Right lobe of liver (tissue), 6 donors: ENCODE measurements at places on chromosomes 5 and 9. TPM values are rescaled to one million over a fixed set of nuclear protein-coding genes. Genes with fewer than 3 reads are reported as not detected.

GRCh38 chr5:131457193-131457592, 177.8 kb downstream of the RAPGEF6 start:
- H3K27me3 ChIP-seq, result no peaks in the 10 kb centered on the region
- H3K27ac ChIP-seq, result no peak overlapping the region
- H3K4me3 ChIP-seq, result no peak overlapping the region
- H3K36me3 ChIP-seq, result peaks cover 4% of the 10 kb centered on the region

DNA sequence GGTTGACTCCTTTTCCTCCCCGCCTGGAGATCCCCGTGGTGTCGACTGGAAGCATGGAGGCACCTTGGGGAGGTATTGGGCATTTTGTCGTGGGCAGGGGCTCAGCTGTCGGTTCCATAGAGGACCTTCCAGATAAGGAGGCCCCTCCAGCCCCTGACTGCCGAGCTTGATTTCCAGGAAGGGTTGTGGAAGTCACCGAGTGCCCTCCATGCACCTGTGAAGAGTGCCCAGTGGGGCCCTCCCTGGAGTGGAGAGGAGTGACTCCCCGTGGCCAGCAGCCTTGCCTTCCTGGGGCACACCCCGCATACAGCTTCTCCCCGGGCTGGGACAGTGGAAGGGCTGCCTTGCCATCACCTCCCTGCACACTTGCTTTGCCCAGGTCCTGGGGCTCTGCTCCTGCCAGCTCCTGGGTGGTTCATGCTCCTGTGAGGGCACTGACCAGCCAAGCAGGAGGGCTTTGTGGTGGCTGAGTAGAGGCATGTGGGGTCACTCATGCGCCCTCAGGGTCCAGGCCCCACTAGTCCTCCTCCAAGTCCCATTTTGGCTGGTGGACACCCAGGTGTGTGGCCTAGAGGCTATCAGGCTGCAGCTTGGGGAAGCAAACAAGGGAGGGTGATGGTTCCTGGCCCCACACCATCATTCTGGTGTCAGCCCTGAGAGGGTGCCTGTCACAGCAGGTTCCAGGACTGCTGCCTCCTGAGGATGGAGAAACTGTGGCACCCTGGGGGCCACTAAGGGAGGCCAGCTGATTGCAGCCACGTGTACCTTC, 133.0 kb downstream of the WNK2 start:
- no peaks in the 10 kb centered on the region for H3K27me3 ChIP-seq
- H3K4me1 ChIP-seq, result peaks cover 6% of the 10 kb centered on the region
- no peak overlapping the region for H3K27ac ChIP-seq
- no peaks in the 10 kb centered on the region for H3K36me3 ChIP-seq
- H3K4me3 ChIP-seq, result no peak overlapping the region
- DNase-seq, result no peak

DNA sequence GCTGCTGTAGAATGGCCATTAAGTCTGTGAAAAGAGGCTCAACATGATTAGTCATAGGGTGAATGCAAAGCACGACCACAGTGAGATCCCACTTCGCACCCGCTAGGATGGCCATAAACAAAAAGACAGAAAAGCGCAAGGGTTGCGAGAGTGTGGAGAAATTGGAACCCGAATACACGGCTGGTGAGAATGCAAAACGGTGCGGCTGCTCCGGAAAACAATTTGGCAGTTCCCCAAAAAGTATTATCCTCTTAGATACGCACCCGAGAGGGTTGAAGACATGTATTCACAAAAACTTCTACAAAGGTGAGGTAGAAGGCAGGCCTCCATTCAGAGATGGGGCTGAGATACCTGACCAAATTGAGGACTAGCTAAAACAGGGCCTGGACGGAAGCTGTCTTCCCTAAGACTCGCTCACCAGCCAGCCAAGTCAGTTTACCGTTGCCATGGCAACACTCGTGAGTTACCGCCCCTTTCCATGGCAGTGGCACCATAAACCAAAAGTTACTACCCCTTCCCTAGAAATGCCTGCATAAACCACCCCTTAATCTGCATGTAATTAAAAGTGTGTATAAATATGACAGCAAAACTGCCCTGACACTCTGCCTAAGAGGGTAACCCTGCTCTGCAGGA, 726 bp upstream of the PSMB7 start:
- no peak overlapping the region for H3K4me3 ChIP-seq
- H3K36me3 ChIP-seq, result peaks cover 11% of the 10 kb centered on the region
- peaks cover 5% of the 10 kb centered on the region for H3K4me1 ChIP-seq
- H3K27ac ChIP-seq, result no peak overlapping the region
- no peak for DNase-seq

- H3K4me1 ChIP-seq, result no peaks in the 10 kb centered on the region
- H3K4me3 ChIP-seq, result no peak overlapping the region
- DNase-seq, result no peak
- H3K36me3 ChIP-seq, result no peaks in the 10 kb centered on the region
- H3K27ac ChIP-seq, result no peak overlapping the region
Measured at GRCh38 chr5:143101121-143101520, 302.4 kb downstream of the NR3C1 start.

GRCh38 chr5:181098762-181099601, 32.0 kb downstream of the OR2V1 start:
- H3K4me3 ChIP-seq, result no peak overlapping the region
- H3K36me3 ChIP-seq, result no peaks in the 10 kb centered on the region
- no peak overlapping the region for H3K27ac ChIP-seq
- DNase-seq, result no peak

DNA sequence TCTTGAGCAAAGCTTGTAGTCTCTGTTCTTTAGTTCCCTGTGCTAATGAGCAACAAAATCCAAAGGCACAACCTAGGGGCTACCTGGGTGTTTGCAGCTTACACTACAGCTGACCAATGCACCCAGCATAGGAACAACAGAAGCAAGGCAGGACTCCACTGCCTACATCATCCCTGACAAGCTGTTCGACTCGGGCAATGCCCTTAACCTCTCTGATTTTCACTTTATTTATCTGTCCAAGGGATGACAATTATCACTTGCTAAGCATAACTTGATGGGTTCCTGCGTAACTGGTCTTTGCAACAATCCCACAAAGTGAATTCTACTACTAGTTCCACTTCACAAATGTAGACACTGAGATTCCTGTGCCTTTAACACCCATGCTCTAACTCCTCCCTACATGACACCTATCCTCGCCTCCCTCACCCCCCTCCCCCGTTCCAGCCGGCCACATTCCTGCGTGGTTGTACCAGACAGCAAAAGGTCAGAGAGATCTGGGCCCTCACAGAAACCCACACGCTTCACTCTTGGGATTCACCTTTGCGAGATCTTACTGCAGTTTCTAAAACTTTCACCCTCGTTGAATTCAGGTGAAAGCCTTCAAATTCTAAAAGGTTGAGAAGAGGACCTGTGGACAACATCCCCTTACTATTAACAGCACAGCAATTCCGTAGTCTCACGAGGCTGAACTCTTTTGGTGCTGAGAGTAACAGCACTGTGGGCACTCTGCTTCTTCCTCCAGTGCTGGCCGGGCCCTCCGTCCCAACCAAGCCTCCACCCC, 995 bp downstream of the IPPK start:
- no peak for DNase-seq
- H3K4me3 ChIP-seq, result peak overlapping the region; percentile 93
- H3K27me3 ChIP-seq, result no peaks in the 10 kb centered on the region
- no peaks in the 10 kb centered on the region for H3K4me1 ChIP-seq

DNA sequence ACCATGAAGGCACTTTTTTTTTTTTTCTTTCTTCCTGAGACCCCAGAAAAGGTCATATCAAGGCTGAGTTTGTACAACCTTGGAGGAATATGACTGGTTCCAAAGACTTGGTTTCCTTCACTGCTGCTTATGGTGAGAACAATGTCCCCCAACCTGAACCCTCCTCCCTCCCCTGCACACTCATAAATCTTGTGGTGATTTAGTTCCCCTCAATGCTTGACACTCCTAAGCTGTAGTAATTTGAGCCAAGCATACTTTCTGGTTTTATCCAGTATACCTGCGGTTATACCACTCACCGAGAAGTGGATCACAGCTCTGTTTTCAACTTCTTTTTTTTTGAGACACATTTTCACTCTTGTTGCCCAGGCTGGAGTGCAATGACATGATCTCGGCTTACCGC, 149.9 kb upstream of the KLF4 start:
- H3K4me3 ChIP-seq, result no peak overlapping the region
- no peaks in the 10 kb centered on the region for H3K4me1 ChIP-seq
- H3K27ac ChIP-seq, result peak overlapping the region; percentile 61
- DNase-seq, result no peak

- no peaks in the 10 kb centered on the region for H3K27me3 ChIP-seq
- no peaks in the 10 kb centered on the region for H3K4me1 ChIP-seq
- H3K27ac ChIP-seq, result peak overlapping the region; percentile 66
Measured at GRCh38 chr9:81562231-81563019, 126.9 kb downstream of the TLE1 start.

DNA sequence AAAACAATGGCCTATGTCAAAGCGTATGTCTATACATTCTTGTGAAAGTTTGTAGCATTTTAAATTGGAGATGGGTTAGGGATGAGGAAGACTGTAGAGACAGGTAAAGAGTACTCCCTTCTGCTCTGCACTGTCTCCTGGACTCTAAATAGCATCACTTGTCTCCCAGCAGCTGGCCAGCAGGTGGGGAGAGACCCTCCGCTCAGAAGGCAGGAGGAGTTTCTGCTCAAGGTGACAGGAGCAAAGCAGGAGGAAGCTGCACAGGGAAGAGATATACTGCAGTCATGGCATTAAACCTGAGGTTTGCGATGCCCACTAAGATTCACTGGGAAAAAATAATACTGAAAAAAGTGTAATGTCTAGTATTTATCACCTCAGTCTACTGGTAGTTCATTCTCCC, 10.7 kb upstream of the ASTN2 start:
- H3K36me3 ChIP-seq, result no peaks in the 10 kb centered on the region
- H3K27me3 ChIP-seq, result no peaks in the 10 kb centered on the region
- H3K4me3 ChIP-seq, result no peak overlapping the region
- no peak for DNase-seq
- no peak overlapping the region for H3K27ac ChIP-seq
- no peaks in the 10 kb centered on the region for H3K4me1 ChIP-seq

DNA sequence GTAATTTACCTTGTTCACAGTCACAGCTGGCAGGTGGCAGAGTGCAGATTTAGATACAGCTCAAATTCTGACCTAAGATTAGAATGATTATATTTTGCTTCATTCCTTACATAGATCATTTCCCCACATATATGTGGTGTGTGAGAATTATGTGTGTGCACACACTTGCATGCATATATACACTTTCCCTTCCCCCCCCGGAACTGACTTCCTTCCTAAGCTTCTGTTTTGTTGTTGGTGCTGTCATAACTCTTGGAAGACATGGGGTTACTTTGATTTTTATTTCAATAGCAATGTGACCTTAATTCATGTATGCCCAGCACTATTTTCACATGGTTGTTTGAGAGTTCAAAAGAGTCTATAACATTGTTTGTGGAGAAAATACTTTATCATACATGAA, 112.8 kb downstream of the CMYA5 start:
- H3K27ac ChIP-seq, result no peak overlapping the region
- no peak overlapping the region for H3K4me3 ChIP-seq
- DNase-seq, result no peak
- no peaks in the 10 kb centered on the region for H3K36me3 ChIP-seq
- no peaks in the 10 kb centered on the region for H3K4me1 ChIP-seq
- no peaks in the 10 kb centered on the region for H3K27me3 ChIP-seq

GRCh38 chr9:132744881-132745755, 74.9 kb downstream of the GTF3C4 start:
- H3K4me1 ChIP-seq, result no peaks in the 10 kb centered on the region
- DNase-seq, result no peak
- no peak overlapping the region for H3K4me3 ChIP-seq

DNA sequence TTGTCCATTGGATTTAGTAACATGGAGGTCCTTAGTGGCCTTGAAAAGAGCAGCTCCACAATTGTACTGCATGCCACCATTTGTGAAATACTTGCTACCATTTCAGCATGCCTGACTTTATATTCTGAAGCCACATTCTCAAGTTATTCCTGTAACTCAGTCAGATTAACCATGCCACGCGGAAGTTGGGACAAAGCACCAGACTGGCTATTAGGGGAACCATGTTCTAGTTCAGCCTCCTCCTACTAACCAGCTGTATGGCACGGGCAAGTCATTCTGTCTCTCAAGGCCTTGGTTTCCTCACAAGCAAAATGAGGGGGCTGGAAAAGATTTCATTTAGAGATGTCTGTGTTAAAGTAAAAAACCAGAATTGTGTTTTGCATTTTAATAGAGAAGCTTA, 418.0 kb downstream of the PLK2 start:
- no peak overlapping the region for H3K27ac ChIP-seq
- H3K27me3 ChIP-seq, result no peaks in the 10 kb centered on the region
- no peak overlapping the region for H3K4me3 ChIP-seq
- no peaks in the 10 kb centered on the region for H3K36me3 ChIP-seq

- H3K27me3 ChIP-seq, result no peaks in the 10 kb centered on the region
- H3K36me3 ChIP-seq, result no peaks in the 10 kb centered on the region
- DNase-seq, result no peak
- H3K4me1 ChIP-seq, result no peaks in the 10 kb centered on the region
- H3K4me3 ChIP-seq, result no peak overlapping the region
Measured at GRCh38 chr5:18433336-18433735, 799.1 kb downstream of the TAF11L14 start.

DNA sequence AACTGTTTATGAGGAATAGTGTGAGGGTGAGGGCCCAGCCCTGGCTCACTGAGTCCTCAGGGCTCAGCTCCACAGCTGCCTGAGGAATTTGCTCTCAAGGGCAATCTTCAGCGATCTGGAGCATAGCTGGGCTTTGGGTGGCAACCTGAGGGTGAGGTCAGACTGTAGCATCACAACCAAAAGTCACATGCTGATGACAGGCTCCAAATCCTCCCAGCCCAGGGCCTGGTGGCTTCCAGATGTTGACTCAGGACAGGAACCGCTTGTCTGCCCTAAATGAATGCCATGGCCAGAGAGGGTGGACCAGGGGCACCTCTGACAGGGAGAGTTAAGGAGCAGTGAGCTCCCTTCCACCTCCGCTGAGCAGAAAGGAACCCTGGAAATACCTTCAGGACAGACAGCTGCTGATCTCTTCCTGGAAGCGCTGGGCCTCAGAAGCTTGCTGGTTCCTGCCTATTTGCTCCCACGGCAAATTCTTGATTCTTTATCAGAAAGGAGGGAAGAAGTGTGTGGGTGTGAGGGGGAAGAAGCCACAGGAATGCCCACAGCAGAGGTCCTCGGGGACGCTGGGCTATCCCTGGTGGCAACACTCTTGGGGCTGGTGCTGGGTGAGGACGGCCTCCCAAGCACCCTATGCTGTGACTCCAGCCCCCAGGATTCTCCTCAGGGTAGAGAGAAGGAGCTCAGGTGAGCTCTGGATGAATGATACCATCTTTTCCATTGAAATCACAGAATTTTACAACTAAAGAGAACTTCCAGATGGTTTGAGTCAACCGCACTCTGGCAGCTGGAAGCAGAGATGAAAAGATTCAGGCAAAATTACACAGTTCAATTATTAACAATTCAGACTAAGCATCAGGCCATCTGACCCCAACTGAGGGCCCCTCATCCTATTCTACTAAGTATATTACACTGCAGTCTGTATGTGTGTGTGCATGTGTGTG, 13.8 kb upstream of the CTSL start:
- peak overlapping the region; percentile 53 for H3K27ac ChIP-seq
- H3K27me3 ChIP-seq, result no peaks in the 10 kb centered on the region
- peak; percentile 55 for DNase-seq
- no peak overlapping the region for H3K4me3 ChIP-seq

GRCh38 chr5:18236386-18236785, 602.1 kb downstream of the TAF11L14 start:
- no peak overlapping the region for H3K27ac ChIP-seq
- H3K4me3 ChIP-seq, result no peak overlapping the region
- DNase-seq, result no peak
- H3K4me1 ChIP-seq, result no peaks in the 10 kb centered on the region
- H3K36me3 ChIP-seq, result no peaks in the 10 kb centered on the region

Gene LCN10
- total RNA-seq, result 0.24 TPM

Gene MRNIP
- 4.7 TPM for total RNA-seq

Gene MARCOL
- not detected for total RNA-seq

Gene FOXD4
- total RNA-seq, result not detected

Gene BTNL8
- total RNA-seq, result 0.18 TPM

Gene ALDOB
- 3,317 TPM for total RNA-seq

Gene TSLP
- 2.1 TPM for total RNA-seq
